ENCODE measurements at places on chromosomes 11 and 22.

DNA sequence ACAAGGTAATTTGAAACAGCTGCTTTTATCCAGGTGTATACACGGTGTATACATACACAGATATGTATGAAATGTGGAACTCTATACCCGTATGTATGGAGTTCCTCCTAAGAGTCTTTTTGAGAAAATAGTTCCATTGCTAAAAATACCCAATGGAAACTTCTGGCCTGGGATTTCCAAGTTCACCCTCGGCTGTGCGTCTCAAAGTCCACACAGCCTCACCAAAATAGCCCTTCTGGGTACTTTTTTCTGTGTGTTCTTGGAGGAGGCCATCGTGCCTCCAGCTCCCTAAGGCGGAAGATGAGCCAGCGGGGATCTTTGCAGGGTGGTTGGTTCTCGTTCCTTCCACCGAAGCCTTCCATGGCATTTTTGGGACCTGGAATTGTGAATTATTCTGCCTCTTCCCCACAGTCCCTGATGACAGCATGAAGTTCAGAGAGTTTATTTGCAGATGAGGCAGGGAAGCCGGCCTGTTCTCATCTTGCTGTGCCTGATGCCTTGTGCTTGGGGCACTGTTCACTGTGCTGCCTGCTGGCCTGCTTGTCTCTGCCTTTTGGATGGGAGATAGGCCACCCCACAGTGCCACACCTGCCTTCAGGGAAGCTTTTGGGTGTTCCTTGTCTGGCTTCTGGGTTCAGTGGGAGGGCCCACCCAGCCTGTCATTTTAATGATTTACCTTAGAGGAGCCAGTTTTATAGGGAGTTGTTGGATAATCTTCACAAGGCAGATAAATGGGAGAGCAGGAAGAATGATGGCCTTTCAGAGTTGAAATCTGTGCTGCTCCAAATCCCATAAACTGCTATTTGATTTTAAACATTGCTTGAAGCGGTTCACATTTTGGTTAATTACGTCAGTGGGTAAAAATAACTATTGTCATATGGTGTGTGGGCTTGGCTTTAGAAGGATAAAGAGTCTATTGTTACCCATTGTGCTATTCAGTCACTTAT, 112.7 kb upstream of the OR4B1 start:
- DNase-seq = no peak

DNA sequence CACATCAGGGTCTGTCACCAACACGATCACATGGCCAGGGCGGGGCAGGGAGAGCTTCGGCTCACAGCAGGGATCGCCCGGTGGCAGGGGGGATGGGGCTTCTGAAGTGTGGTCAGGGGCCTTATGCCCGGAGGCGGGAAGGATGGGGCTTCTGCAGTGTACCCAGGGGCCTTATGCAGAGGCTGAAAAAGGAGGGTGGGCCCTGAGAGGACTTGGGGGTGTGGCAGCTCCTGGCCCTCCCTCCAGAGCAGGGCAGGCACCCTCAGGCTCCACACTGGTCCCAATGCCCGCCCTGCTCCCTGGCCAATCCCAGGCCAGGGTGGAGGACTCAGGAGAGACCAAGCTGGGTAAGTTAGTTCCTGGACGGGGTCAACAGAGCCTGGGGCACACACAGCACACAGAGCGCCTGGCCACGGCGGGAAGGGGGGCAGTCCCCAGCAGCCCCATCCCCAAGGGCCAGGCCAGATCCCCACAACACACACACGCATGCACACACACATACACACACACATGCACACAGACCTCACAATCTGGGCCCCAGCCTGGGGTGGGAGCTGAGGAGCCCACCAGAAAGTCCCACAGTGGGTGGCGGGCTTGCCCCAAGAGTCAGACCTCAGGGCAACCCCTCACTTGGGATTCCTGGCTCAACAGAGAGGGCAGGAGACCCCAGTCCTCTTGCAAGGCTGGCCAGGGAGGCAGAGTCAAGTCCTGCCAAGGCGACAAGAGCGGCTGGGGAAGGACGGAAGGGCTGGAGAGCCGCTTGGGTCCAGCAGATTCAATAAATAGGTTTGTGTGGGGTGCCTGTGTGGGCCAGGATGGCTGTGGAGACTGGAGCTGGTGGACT, 1.1 kb upstream of the CEND1 start:
- no peak for DNase-seq

DNA sequence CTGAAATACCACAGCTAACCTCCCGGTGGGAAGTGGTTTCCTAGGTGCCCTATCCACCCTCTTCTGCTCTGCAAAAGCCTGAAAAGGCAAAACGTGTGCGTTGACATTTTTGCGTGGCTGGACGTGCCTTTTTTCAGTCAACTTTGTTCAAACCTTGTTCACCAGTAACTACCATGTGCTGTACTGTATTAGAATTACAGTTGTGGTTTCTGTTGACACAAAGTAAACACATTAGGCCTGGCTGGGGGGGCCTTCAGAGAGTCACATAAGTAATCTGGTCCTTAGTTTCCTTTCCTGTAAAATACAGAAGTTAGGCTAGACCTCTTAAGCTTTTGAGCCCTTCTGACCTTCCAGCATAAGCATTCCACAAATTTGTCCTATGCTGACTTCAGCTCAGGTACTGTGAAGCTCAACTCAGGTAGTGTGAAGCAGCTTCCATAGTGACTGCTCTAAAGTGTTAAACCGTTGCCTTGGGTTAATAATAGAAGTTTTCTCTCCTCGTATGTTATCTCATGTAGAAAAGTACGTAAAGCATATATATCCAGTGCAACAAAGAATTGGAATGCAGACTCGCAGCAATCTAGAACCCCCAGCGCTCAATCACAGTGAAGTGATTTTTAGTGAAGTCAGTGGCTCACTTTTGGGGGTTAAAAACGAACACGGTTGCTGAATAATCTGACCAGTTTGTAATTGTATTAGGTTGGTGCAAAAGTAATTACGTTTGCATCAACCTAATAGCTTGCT, 1.8 kb downstream of the EWSR1 start:
- DNase-seq = no peak

DNA sequence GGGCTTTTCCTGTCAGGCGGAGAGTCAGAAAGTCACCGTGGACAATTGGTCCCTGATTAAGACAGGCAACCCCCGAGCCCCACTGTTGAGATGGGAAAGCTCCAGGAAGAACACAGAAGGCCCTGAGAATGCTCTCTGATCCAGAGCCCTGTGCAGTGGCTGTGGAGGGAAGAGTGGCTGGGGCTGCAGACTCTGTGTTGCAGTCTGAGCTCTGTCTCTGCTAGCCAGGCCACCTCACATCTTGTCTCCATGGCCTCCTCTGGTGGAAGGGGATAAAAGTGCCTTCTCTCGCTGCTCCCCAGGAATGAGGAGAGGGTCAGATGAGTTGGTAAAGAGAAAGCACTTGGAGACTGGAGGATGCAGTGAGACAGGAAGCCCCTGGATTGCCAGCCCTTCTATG, 141.2 kb downstream of the CEP164 start:
- no peak for DNase-seq

- DNase-seq = no peak
Measured at GRCh38 chr22:38273135-38273826, 471 bp upstream of the TMEM184B start.

DNA sequence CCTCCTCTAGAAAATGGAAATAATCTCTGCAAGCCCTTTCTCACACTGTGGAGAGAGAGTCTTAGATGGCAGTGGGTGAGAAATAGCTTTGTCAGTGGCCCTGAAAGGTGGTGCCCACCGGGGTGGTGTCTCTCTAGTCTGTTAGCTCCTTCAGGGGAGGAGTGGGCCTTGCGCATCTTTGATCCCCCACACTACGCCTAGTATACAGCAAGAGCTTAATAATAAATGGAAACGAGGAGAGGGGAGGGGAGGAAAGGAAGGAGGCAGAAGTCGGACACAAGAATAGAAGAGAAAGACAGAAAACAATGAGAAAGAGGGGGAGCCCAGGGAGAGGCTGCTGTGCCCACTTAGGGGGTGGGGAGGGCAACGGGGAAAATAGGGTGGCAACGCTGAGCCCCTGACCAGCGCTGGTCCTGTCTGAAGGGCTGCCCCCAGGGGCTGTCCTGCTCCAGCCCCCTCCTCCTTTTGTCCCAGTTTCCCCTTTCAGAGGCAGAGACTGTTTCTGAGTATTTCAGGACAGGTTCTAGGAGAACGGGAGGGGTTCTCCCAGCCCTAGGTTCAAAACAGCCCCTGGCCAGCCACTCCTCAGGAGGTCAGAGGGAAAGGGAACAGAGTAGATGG, 1.2 kb downstream of the ARRB1 start:
- no peak for DNase-seq

DNA sequence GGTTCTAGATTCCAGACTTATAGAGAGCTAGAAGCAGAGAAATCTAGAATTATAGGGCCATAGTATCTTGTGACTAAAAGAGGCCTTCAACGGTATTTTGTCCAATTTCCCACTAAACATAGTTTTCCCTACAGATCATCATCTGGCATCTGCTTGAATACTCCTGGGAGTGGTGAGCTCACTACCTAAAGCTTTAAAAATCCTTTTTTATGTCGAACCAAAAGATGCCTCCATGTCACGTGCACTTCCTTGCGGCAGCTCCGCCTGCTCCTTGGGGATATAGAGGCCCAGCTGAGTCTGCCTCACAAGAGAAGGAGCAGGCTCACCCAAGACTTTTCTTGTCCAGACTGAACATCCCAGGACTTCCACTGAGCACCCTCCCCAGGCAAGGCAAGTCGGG, 4.3 kb upstream of the MB start:
- DNase-seq = no peak

DNA sequence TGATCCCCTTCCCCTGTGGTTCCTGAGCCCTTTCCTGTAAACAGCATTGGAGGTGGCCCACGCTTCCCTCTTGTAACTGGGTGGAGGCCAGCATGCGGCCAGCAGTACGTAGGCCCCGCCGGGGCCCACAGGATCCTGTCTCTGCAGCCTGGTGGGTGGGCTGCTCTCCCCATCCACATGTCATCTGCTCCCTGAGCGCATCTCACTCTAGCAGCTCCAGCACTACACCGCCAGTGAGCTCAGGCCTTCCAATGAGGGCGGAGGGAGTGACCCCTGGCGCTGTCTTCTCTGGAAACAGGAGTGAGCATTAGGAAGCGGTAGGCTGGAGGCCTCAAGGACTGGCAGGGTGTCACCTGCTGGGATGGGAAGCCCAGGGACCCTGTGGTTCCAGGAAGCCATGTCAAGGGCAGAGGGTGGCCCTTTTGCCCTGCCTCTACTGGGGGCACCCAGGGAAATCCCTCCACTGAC, 363.9 kb downstream of the TBC1D22A start:
- no peak for DNase-seq

GRCh38 chr11:134466156-134466555, 54.1 kb upstream of the B3GAT1 start:
- DNase-seq = no peak

GRCh38 chr11:115591380-115591779, 87.2 kb upstream of the CADM1 start:
- no peak for DNase-seq

GRCh38 chr22:17824457-17824856, 50.2 kb upstream of the BID start:
- DNase-seq = no peak

DNA sequence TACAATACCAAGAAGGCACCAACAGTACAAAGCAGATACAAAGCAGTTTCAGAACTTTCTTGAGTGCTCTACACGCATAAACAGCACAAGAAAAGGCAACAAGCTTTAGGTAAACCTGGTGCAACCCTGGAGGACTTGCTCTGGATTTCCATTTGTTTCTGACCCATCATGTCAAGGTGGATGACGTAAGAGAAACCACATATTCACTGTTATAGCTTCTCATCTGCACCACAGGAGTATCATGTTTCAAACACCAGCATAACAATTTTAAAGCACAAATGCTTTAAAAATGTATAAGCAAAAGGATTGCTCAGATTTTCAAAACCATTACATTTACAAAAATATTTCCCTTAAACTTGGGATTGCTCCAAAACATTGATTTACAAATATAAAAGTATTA, 25.0 kb upstream of the YPEL1 start:
- DNase-seq = no peak

- peak; percentile 43 for DNase-seq
Measured at GRCh38 chr11:2313051-2313951, 11.5 kb downstream of the TSPAN32 start.

GRCh38 chr11:99241066-99241465, 220.3 kb downstream of the CNTN5 start:
- no peak for DNase-seq

DNA sequence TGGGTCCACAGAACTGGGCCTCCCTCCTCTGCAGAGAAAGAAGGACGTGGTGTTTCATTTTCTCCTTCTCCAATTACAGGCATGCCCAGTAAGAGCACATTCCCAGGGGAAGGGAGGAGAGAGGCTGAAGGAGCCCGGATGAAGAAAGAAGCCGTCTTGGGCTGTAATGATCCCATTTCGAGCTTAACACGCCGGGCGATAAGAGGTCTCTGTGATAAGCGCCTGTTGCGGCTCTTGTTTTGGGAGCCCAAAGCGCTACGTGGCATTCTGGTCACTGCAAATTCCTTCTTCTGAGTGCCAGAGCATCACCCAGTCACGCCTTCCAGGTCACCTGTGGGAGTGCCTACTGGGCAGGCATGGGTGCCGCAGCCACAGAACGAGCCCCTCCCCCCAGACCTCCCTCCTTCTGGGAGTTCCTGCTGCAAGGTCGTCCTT, 57.5 kb downstream of the ANO1 start:
- no peak for DNase-seq

GRCh38 chr11:128868841-128869671, 2.0 kb upstream of the KCNJ1 start:
- no peak for DNase-seq

DNA sequence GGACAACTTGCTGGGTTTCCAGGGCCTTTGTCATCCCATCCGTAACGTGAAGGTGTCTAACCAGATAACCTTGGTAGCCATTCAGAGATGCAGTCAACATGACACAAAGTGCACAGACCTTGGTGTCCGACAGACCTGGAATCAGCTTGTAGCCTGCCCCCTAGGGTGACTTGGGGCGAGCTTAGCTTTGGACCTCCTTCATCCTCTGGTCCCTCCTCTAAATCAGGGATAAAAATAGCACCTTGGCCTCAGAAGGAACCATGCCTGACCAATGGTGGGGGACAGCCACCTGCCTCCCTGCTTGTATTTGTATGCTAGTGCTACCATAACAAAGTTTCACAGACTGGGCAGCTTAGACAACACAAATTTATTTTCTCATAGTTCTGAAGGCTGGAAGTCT, 3.7 kb downstream of the SNRPD3 start:
- no peak for DNase-seq

DNA sequence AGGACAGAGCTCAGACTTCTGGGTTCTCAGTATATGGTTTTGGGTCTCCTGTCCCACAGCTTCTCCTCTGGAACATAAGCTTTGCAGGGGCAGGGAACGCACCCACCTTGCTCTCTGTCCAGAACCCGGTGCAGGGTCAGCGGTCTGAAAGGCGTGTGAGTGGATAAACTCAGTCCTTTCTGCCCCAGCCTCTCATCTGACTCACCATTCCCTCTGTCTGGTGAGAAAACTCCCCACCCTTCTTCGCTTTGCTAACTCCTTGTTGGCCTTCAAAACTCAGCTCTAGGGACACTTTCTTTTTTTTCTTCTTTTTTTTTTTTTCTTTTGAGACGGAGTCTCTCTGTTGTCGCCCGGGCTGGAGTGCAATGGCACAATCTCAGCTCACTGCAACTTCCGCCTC, 68.9 kb upstream of the NUP50 start:
- DNase-seq = no peak

- DNase-seq = no peak
Measured at GRCh38 chr22:17444204-17444504, 74.9 kb downstream of the CECR2 start.
